Upper lobe of left lung (tissue), 6 donors: ENCODE measurements at places on chromosomes 11 and 22.

DNA sequence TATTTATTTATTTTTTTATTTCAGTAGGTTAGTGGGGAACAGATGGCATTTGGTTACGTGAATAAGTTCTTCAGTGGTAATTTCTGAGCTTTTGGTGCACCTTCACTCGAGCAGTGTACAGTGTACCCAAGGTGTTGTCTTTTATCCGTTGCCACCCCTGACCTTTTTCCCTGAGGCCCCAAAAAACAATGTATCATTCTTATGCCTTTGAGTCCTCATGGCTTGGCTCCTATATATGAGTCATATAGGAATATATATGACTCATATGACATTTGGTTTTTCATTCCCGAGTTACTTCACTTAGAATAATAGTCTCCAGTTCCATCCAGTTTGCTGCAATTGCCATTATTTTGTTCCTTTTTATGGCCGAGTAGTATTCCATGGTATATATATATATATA lies 763.9 kb downstream of the NTM start:
- no peak for DNase-seq

- DNase-seq: peak; percentile 56
These were observed 732 bp upstream of the SORL1 start for GRCh38 chr11:121451178-121451985.

- DNase-seq: no peak
These were observed 295.6 kb downstream of the TBC1D22A start for GRCh38 chr22:47057916-47058585.

GRCh38 chr22:36456464-36456845 lies 25.0 kb downstream of the TXN2 start:
- no peak for DNase-seq

DNA sequence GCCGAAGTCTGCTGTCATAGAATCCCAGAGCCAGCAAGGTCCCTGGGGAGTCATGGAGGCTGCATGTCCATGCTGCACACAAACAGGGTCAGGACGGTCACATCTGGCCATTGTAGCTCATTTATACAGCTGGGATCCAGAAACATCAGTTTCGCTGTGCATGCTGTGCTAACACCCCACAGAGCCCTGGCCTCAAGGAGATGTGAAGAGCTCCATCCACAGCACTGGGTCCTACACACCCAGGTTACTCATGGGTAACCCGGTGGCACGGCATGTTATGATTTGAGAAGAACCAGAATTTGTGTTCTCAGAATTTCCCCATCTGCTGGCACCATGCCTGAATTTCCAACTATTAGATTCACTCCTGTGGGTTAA lies 146.3 kb upstream of the ARHGAP20 start:
- DNase-seq: no peak

GRCh38 chr22:19825904-19826618 lies 28.6 kb downstream of the GNB1L start:
- DNase-seq: no peak

- no peak for DNase-seq
These were observed 64.2 kb upstream of the ADA2 start for GRCh38 chr22:17283423-17283822.

GRCh38 chr22:19827341-19828034 lies 27.2 kb downstream of the GNB1L start:
- no peak for DNase-seq

DNA sequence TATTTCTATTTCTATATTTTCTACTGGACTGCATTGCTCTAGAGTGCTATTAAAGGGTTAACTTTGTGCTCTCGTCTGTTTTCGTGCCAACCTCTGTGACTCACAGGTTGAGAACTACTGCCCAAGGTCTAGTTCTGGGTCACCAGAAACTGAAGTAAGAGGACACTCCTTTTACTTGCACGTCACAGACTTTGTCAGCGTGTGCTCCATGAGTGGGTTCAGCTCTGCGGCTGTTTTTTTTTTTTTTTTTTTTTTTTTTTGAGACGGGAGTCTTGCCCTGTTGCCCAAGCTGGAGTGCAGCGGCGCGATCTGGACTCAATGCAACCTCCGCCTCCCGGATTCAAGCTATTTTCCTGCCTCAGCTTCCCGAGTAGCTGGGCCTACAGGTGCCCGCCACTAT lies 49.8 kb downstream of the CLMP start:
- no peak for DNase-seq

- no peak for DNase-seq
These were observed 22.6 kb downstream of the ETS1 start for GRCh38 chr11:128564642-128565245.

GRCh38 chr11:66850588-66851238 lies 6.2 kb upstream of the LRFN4 start:
- DNase-seq: no peak
